ENCODE measurements at places on chromosomes 5 and 9.

GRCh38 chr9:93354451-93354850 lies 97.0 kb upstream of the FAM120A start:
- DNase-seq = no peak

GRCh38 chr9:134751622-134752021 lies 110.0 kb downstream of the COL5A1 start:
- no peak for DNase-seq

GRCh38 chr9:35516479-35516878 lies 26.6 kb downstream of the RUSC2 start:
- DNase-seq = no peak

DNA sequence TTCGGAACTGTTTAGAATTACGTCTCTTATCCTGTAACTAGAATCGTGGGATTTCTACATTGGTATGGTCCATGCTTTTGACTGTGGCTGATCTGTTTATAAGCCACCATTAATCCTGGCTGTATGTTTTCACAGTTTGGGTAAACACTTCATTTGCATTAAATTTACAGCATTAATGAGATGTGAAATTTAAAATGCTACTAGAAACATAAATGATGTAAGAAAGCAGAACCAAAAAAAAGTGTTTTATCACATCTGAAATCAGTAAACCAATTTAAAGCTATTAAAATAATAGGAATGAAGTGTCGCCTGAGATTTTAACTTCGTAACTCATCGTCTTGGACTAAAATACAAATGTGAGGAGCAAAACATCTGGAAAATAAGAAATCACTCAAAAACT lies 201.7 kb downstream of the NFIB start:
- no peak for DNase-seq

DNA sequence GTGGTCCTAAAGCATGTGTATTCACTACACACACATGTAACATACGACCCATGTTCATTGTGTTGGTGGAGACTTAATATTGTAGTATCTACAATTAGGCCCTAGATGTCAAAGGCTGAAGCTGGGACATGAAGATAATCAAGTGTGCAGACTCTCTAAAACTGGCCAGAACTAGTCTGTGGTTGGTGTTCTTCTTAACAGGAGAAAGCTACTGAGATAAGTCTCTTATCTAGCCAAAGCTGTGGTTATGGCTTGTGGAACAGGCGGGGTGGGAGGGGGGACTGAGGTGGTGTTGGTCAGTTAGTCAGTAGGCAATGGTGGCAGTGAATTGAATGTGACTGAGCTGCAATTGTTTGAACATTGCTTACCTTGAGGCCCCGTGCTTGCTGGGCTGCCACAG lies 112.7 kb upstream of the SLC24A2 start:
- DNase-seq = no peak

DNA sequence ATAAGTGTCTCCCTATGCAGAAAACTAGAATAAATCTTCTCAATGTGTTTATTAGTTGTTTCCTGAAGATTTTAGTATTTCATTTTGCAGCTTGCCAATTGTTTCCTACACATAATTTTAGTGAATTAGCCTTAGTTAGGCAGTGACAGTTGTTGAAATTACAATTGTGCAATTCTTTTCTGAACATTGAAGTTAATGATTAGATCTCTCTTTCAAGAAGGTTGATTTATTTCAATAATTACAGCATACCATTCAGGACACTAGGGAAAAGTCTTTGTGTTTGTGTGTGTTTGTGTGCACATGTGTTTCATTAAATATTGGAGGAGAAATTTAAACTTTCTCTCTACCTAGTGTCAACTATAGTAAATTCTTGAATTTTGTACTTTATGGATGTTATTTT lies 199.6 kb upstream of the MPDZ start:
- no peak for DNase-seq

GRCh38 chr9:112218908-112219307 lies 43.8 kb upstream of the SUSD1 start:
- DNase-seq = no peak

DNA sequence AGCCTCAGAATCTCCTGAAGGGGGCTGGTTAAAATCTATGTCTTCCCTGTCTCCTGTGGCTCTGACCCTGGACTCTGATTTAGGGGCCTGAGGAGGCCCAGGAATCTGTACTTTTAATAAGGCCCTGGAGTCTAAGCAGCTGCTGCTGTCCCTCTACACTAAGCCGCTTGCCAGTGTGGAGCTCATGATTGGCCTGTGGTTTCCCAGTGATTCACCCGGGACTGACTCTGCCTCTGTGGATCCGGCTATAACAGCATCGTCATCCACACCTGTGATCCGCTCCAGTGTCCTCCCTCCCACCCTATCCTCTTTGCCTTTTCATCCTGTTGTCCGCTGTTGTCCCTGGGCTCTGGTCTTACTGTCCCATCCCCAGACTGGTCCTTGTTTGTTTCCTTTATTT lies 3.7 kb downstream of the SLC31A2 start:
- no peak for DNase-seq

DNA sequence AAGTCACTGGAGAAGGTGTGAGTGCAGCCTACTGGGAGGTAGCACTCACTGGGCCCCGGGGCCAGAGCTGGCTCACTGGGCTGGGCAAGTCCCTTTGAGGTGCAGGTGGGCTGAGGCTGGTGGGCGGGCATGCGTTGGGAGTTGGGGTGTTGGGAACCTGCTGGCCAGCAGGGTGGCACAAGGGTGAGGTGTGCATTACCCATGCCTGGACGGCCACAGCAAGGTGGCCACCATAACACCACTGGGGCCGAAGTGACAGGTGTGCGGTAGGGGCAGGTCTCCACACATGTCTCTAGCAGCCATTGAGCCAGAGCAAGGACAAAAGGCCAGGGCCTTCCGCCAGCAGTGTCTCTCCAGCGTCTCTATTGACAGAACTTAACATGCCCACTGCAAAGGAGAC lies 22.6 kb downstream of the PRRT1B start:
- DNase-seq = no peak

DNA sequence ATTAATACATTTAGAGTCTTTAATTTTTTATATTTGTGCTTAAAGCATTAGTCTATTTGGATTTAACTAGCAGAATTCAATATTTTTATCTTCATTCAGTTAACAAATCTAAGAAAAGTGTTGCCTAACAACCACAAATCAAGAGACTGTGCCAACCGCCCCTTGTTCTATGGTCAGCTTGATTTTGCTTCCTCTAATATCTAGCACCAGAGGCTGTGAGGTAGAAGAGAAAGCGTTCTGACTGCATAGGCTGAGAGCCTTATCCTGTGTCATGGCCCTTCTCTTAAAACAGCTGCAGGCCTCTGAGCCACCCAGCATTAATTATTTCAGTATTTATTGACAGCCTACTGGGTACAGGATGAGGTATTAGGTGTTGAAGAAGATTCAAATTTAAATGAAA lies 693.0 kb upstream of the CDH6 start:
- no peak for DNase-seq

DNA sequence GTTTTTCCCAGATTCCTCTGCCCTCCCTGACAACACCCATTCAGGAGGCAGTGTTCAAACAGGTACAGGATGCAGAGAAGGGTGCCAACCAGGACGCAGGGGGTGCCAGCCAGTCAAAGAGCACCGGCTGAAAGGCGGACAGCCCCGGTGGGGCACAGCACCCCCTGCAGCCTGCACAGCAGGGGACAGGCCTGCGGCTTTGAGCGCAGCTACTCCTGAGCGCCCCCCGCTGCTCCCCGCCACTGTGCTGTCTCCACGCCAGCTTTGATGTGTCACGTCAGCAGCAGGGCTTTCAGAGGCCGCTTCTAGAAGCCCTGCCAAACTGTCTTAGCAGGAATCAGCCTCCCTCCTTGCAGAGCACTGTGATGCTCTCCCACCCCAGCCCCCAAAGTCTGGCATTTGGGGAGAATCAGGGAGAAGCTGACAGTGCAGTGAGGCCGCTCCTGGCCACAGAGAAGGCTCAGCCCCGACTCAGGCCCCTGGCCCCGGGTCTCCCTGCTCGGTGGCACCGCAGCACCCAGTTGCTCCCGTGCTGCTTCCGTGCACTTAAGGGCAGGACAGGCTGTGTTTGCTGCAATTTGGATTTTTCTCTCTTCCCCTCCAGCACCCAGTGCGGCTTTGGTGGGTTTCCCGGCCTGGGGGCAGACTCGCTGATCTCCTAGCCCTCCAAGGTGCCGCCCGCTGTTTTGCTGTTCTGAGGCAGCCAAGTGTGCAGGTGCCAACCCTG lies 20.3 kb downstream of the AK8 start:
- DNase-seq = no peak

- DNase-seq = no peak
These were observed 29.7 kb downstream of the CNTFR start for GRCh38 chr9:34559624-34560455.

DNA sequence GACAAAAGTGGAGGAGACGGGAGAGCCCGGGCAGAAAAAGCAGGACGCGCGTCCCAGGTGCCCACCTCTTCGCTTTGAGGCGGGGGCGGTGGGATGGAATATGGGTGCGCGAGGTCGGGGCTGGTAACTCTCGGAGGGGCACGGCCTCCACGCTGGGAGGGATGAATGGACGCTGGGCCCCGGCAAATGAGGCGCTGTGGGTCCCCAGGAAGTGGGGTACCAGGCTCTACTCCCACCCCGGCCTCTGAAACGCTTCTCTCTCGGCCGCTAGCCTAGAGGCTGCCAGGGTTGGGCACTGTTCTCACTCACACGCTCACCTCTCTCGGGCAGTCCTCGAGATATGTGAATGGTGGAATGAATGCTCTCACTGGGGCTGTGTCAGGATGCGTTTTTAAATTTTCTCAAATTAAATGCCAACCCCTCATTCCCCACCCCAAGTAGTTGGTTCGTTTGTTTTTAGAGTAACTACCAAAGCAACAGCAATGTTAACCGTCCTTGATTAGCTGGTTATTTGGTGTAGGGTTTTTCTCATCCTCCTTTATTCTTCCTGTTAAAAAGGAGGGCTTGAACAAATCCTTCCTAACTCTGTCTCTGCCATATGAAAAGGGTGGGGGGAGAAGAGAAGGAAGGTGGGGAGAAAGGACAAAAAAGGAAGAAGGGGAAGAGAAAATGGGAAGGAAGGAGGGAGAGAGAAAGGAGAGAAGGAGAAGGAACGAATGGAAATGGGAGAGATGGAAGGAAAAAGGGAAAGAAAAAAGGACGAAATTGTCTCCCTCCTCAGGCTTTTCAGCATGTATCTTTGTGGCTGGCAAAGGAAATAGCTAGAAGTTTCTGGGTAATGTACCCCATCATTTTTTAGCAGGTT lies 1.3 kb upstream of the EBF1 start:
- no peak for DNase-seq

DNA sequence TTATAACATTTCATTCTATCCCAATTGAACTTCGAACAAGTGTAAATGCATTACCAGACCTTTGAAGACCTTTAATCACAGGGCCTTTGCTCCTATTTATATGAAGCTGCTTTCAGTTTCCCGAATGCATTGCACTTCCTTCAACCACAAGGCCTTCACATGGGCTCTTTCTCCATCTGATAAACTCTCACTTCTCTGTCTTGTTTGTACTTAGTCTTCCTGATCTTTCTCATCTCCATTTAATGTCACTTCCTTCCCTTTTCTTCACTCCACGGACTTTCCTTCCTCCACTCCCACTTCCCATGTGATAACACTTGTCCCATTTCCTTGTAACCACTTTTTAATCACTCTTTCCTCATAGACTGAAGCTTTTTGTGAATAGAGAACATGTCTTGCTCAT lies 74.3 kb upstream of the TNC start:
- no peak for DNase-seq

- DNase-seq = no peak
These were observed 73.2 kb downstream of the AOPEP start for GRCh38 chr9:94799578-94800264.

GRCh38 chr5:65198456-65199120 lies 283.1 kb downstream of the ADAMTS6 start:
- DNase-seq = no peak

DNA sequence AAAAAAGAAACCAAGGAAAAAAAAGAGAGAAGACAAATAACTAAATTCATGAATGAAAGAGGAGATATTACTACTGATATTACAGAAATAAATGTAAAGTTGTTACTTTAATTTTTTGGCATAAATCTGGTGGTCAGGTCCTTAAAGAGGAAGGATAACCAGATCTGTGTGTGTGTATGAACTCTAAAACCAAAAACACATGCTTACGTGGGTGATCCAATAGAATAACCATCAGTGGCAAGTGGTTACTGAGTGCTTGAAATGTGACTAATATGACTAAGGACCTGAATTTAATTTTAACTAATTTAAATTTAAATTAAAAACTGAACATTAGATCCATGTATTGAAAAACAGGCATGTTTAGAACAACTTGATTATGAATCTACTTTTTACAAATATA lies 10.3 kb downstream of the SLC28A3 start:
- no peak for DNase-seq

- no peak for DNase-seq
These were observed 27.5 kb downstream of the CDH6 start for GRCh38 chr5:31221001-31221400.

DNA sequence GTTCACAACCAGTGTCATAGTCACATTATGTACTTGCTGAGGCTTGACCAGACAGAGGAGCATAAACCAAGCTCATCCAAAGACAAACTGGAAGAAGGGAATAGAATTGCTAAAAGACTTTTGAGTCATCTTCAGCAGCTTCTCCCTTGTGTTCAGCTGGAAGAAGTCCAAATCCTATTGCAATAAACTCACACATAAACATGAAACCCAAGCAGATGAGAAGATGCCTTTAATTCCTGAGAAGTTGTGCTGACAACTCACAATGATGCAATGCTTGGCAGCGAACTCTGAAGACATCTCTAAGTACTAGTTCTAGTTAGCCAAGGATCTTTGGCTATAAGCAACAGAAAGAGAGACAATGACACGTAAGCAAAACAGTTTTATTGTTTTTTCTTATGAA lies 642.1 kb downstream of the KCTD16 start:
- no peak for DNase-seq

DNA sequence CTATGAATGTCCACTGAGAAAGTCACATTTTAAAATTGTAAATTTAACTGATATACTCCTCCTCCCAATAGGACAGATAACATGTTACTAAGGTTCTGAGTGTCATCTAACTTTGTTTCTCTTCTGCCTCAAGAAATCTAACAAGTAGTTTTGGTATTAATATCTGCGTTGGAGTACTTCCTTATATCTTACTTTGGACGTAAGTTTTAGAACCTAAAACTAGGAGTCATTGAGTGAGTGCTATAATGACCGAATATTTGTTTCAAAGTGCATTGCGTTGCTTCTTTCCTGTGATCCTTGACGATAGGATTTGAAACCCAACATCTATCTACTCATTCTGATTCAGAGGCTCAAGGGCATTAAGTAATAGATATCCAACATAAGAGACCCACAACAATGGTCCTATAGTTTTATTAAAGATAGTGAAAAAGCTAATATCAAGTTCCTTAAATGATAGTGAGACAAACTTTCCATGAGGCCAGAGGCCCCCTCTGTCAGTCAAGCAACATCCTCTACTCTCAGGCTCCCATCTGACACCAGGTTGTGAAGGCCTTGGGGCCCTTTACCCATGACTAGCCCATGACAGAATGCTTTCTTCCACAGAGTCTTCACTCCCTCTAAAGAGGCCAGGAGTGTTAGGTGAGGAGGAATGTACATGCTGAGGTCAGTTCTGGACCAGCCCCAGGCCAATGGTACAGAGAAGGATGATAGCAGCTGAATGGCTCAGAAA lies 45.3 kb upstream of the MAP3K1 start:
- DNase-seq = no peak

GRCh38 chr9:132472199-132472598 lies 62.2 kb downstream of the CFAP77 start:
- no peak for DNase-seq
